Activated naive CD4-positive, alpha-beta T cell (primary cell): ENCODE measurements at places on chromosomes 12 and 14.

- no peak for DNase-seq
Observed at GRCh38 chr14:74591394-74591793, 20.6 kb downstream of the LTBP2 start.

- DNase-seq, result no peak
Observed at GRCh38 chr12:32069071-32069470, 37.6 kb upstream of the BICD1 start.

- no peak for DNase-seq
Observed at GRCh38 chr14:64910847-64911495, 3.3 kb upstream of the CHURC1 start.

DNA sequence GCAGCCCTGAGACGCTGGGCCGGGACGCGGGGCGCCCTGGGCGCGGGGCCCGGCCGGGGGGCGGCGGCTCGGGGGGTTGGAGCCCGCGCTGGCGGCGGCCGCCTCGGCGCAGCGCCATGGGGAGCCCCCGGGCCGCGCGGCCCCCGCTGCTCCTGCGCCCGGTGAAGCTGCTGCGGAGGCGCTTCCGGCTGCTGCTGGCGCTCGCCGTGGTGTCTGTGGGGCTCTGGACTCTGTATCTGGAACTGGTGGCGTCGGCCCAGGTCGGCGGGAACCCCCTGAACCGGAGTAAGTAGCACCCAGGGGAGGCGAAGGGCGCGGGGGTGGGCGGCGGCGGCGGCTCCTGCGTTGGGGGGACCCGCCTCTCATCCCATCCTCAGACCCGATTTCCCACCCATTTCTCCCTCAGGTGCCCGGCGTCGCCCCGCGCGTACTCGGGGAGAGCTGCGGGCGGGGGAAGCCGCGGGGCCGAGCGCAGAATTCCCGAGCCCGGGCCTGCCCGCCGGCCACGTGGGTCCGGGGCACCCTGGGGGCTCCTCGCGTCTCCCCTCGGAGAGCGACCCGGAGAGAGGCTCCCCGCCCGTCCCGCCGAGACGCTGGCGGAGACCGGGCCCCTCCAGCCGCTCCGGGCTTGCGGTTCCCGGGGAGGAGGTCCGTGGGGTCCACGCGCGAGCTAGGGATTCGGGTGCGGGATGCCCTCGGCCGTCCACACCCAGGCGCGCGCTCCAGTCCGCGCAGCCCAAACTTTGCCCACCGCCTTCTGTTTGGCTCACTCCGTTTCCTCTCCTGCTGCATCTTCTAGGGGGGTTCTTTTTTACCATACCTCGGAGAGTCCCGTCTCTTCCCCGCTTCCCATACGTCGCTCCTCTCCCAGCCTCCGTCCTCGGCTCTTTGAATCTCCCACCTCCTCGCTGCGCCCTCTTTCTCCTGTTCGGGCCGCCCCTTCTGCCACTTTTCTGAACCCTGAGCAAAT lies 807 bp downstream of the B4GALNT3 start:
- DNase-seq, result no peak

DNA sequence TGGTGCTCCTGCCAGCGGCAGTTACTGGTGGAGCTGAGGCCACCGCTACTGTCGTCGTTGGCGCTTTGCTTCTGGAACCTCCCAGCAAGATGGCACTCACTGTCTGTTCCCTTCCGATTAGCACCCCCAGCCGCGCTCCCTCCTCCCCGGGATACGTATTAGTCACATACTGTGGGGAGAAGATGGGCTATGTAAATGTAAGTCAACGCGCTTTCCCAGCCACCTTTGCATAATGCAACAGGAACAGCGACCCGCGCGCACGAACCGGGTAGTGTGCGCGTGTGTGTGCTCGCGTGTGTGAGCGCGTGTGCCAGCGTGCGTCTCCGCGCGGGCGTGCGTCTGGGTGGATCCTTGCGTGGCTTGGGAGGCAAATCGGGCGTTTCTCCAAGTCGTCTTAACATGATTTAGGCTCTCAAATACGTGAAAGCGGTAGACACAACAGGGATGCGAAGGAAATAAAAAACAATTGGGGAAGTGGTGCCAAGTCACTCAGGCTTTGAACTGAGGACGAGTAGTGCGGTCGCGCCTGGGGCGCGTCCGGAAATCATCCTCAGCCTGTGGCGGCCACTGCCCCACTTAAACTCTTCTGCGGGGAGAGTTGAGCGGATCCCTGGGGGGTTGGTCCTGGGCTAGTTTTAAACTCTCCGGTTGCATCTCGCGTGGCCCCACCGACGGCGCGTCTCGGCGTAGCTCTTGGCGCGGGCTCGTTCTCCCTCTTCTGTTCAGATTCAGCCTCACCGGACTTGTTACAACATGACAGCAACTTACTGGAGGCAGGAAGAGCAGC lies 1.8 kb downstream of the FLRT2 start:
- no peak for DNase-seq

DNA sequence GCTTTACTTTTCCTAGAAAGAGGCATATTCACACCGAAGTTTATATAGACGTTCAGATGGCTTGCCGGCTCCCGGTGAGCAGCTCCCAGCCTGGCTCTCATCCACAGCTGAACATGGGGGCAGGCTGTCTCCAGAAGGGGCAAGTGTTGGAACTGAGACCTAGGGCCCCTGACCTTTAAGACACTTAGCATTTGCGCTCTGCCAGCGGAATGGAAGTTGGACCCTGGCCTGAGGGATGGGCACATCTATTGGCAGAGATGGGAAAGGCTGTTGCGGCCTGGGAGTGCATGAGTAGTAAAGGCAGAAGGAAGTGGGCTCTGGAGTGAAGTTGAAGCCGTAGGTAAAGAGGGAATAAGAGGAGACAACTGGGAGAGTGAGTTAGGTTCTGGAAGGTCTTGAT lies 54.2 kb upstream of the TSPAN9 start:
- DNase-seq, result no peak

- DNase-seq, result no peak
Observed at GRCh38 chr12:31855427-31855826, 103.8 kb upstream of the RESF1 start.
